ENCODE measurements at places on chromosomes 4 and X. TPM values are rescaled to one million over a fixed set of nuclear protein-coding genes. Genes with fewer than 3 reads are reported as not detected.

Gene GCNA
- total RNA-seq = 3.6 TPM

Gene CASP6
- total RNA-seq = 33.1 TPM

Gene TEX13B
- total RNA-seq = not detected

Gene ASB12
- total RNA-seq = not detected

Gene POU3F4
- total RNA-seq = not detected

Gene TGIF2LX
- not detected for total RNA-seq

Gene MAGEB18
- total RNA-seq = not detected

Gene CXCR3
- 32.8 TPM for total RNA-seq

Gene GLRA3
- total RNA-seq = not detected

Gene TAF7L
- total RNA-seq = 0.09 TPM

Gene SASH3
- total RNA-seq = 199 TPM

Gene DDX53
- total RNA-seq = not detected

Gene SSX3
- not detected for total RNA-seq

Gene NSUN7
- total RNA-seq = not detected

Gene MEPE
- not detected for total RNA-seq

Gene NOX1
- total RNA-seq = not detected

Gene FGF13
- total RNA-seq = not detected

Measured in T-helper 2 cell treated with Interferon-gamma antibody and Interleukin-4, amounts not matched to agents 100 ng/mL and 5 ng/mL, for 36 hours (primary cell).